Right atrium auricular region (tissue), 2 donors: ENCODE measurements at places on chromosomes 7 and 10. TPM values are rescaled to one million over a fixed set of nuclear protein-coding genes. Genes with fewer than 3 reads are reported as not detected.

- DNase-seq = no peak
These were observed 149.2 kb upstream of the GHITM start for GRCh38 chr10:83990126-83990525.

- no peak for DNase-seq
These were observed 123.7 kb upstream of the SEC61G start for GRCh38 chr7:54882694-54883093.

DNA sequence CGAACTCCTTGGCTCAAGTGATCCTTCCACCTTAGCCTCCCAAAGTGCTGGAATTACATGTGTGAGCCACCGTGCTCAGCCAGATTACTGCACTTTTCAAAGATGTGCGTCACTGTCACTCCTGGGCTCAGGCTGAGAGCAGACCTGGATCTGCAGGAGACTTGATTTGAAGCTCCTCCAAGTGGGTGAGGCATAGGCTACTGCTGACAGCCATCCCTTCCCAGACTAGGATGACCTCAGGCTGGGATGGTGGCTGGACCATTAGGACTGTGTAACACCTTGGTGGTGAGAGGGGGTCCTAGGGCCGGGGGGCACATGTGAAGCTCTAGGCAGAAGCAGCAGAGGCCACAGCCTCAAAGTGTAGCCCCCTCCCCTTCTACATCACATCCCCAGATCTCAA is 8.2 kb upstream of the SRRM3 start:
- no peak for DNase-seq

DNA sequence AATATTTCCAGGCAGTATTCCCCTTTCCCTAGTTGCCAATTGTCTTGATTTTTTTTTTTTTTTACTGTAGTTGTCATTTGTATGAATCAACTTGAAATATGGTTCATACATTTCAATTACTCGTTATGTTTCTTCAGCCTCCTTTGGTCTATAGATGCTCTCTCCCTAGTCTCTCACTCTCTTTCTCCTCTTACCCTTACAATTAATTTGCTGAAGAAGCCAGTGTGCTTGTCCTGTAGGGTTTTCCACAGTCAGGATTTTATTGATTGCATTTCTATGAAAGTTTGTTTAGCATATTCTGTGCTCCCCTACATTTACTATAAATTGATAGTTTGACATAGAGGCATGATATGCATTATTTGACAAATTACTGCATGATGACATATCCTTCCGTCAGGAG is 112.0 kb upstream of the PRKCQ start:
- DNase-seq = no peak

DNA sequence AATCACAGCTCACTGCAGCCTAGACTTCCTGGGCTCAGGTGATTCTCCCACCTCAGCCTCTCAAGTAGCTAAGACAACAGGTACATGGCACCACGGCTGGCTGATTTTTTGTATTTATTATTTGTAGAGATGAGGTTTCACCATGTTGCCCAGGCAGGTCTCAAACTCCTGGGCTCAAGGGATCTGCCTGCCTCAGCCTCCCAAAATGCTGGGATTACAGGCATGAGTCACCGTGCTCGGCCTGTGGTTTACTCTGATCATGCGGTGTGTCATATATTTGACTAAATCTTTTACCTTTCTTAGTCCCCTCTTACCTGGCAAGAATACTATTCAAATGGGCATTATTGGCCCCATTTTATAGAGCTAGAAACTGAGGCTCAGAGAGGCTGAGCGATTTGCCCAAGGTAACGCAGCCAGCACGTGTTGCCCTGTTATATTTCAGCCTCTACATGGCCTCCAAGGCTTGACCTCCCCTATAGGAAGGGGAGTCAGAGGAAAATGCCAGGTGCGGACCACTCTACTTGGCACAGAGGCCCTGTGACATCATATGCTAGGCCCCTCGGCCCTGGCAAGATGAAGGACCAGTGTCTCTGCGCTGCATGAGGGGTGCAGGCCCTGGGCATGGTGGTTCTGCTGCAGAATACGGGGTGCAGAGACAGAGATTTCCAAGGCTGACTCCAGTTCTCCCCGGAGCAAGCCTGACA is 8.2 kb downstream of the ZCCHC24 start:
- no peak for DNase-seq

- DNase-seq = no peak
These were observed 260.1 kb downstream of the CAMK1D start for GRCh38 chr10:12609435-12609834.

GRCh38 chr7:130894909-130895750 is 161.1 kb upstream of the KLF14 start:
- no peak for DNase-seq

GRCh38 chr7:69922026-69922803 is 323.9 kb downstream of the AUTS2 start:
- no peak for DNase-seq

MOGAT3 gene
- total RNA-seq = not detected

GTF2IRD1 gene
- 15.6 TPM for total RNA-seq
